ENCODE measurements at places on chromosomes 12 and 14. TPM values are rescaled to one million over a fixed set of nuclear protein-coding genes. Genes with fewer than 3 reads are reported as not detected.
A peak's percentile ranks its signal among the peaks of the same experiment; 100 is the strongest.

- DNase-seq = no peak
These were observed 163.9 kb upstream of the RASSF8 start for GRCh38 chr12:25794571-25794970.

The PRB2 gene
- not detected for total RNA-seq

DNA sequence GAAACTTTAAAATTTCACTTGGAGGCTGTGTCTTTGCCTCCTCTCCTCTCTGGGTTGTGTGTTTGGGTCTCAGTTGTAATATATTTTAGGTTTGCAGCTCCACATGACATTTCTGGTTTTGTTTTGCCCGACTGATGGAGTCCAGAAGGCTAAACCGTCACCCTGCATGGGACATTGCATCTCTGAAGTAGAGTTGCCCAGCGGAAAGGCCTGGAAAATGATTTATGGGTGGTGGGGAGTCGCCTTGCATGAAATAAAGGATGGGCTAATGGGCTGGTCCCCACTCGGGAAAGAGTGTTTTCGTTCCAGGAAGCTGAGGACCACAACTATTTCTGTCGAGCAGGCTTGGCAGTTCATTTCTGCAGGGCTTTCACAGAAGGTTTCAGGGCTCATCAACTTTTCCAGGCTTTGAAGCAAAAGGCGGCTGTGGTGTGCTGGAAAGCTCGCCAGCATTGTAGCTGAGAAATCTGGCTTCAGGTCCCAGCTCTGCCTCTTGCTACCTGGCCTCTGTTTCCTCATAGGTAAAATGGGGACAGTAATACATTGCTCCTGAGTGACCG, 74.8 kb upstream of the GSC start:
- DNase-seq = no peak

- DNase-seq = no peak
These were observed 139.0 kb upstream of the PLEKHG7 start for GRCh38 chr12:92563819-92564218.

DNA sequence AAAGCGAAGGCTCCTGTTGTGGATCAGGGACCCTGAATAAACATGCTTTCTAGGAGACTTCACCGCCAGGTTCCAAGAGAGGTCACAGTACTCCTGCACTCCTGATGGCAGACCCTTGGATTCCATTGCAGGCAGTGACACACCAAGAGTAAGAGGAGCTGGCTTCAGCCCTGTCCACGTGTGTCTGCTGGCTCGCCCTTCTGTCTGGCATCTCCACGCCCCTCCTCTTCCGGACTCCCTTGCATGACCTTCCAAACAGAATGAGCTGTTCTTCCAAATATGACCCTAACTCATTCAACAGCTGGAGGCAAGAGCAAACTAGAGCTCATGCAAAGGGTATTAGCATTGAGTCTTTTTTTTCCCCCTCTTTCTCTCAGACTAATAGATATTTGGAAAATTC, 233.0 kb upstream of the PLEKHG7 start:
- DNase-seq = peak; percentile 73

DNA sequence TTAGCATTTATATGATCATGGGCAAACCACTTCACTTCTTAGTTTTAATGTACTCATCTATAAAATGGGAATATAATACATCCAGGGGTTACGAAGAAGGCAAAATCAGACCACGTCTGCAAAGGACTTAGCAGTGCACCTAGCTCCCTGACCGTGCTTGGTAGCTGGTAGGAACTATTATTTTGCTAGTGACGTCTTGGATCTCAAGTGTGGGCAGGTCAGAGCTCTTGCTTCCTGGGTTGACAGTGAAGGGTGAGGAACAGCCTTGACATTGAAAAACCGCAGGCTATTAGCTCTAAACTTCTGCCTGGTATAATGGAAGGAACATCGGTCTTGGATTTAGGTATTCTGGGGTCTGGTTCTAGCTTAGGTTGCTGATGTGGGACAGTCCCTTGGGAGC, 89.3 kb upstream of the MED13L start:
- DNase-seq = no peak

- DNase-seq = no peak
These were observed 150.4 kb downstream of the CALM1 start for GRCh38 chr14:90547250-90547649.

The REM2 gene
- not detected for total RNA-seq

DNA sequence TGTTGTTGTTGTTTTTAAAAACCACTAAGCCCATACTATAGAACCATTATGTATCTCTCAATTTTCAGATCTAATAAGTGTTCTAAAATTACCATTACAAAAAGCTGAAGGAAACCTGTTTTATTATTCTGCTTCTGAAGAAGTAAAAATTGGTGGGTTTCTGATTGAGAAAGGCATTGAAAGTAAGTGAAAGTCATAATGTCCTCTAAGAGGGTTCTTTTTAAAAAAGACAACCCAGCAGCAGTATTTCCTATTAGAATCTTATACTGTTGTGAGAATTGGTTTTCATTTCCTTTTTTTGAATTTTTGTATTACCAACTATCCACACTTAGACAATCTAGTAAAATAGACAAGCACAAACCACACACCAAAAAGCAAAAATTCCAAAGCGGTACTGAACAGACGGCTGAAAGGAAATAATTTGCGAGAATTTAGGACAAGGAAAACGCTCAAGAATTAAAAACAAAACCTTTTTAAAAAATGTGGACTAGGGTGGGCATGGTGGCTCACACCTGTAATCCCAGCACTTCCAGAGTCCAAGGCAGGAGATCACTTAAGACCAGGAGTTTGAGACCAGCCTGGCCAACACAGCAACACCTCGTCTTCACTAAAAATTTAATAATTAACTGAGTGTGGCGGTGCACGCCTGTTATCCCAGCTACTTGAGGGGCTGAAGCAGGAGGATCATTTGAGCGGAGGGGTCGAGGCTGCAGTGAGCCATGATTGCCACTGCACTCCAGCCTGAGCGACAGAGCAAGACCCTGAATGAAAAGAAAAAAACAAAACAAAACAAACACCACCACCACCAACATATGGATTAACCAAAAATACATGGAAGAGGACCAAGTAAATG, 66.7 kb upstream of the AP4S1 start:
- DNase-seq = no peak

DNA sequence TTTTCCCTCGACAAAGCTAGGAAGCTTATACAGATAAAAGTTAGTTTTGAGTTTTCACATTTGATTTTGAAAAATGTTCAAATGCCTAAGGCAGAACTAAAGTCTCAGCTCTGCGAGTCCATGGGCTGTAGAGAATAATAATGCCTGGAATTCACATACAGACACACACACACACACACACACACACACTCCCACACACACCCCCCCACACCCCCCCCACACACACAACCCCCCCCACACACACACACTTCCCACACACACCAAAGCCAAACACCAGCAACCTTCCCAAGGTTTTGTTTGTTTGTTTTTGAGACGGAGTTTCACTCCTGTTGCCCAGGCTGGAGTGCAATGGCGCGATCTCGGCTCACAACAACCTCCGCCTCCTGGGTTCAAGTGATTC, 62.8 kb upstream of the EIF5 start:
- DNase-seq = no peak

DNA sequence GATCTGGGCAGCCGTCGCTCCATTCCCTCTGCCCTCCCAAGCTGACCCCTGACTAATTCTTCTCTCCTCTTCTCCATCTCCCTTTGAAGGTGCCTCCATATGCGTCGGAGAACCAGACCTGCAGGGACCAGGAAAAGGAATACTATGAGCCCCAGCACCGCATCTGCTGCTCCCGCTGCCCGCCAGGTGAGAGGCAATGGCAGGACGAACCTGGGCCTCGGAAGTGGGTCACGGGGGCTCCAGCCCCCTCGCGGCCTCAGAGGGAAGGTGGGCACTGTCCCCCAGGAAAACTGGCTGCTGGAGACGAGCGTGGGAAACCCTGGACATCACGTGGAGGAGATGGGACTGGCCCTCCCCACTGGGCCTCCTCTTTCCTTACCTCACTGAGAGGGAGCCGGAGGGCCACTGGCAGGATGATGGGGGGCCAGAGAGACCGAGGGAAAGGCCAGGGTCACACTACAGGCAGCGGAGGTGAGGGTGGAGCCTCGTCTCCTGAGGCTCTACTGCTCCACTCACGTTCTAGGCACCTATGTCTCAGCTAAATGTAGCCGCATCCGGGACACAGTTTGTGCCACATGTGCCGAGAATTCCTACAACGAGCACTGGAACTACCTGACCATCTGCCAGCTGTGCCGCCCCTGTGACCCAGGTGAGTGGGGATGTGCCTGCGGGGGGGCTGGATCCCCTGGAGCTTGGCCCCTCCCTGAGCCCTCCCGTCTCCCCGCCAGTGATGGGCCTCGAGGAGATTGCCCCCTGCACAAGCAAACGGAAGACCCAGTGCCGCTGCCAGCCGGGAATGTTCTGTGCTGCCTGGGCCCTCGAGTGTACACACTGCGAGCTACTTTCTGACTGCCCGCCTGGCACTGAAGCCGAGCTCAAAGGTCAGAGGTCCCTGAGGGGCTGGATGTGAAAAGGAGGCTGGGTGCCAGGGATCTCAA, 806 bp downstream of the LTBR start:
- no peak for DNase-seq

The SIX6 gene
- not detected for total RNA-seq

Measured in left cardiac atrium (tissue), 4 donors.